ENCODE measurements at places on chromosomes 2 and 18.

GRCh38 chr2:224069172-224069571, 30.1 kb upstream of the SERPINE2 start:
- no peaks in the 10 kb centered on the region for H3K36me3 ChIP-seq
- no peak for DNase-seq
- H3K4me1 ChIP-seq, result no peaks in the 10 kb centered on the region

- DNase-seq, result no peak
- no peak overlapping the region for H3K27ac ChIP-seq
- H3K4me1 ChIP-seq, result no peaks in the 10 kb centered on the region
- H3K27me3 ChIP-seq, result no peaks in the 10 kb centered on the region
These were observed 255.3 kb upstream of the CCDC68 start for GRCh38 chr18:55214534-55214933.

DNA sequence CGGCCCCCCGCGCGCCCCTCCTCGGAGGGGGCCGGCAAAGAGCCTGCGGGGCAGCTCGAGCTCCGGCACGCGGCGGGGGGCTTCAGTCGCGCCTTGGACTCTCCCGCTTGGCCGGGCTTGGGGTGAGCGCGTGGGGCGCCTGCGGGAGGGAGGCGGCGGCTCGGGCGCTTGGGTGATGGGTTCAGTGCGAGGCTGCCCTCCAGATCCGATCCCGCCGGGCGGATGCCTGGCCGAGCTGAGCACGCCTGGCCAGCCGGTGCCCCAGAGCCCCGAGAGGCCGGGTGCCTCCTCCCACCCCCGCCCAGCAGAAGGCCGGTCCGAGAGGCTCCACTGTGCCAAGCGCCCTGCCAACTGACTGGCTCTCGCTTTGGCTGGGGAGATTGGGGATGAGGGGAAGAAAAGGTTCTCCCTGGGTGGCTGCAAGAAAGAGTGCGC, 273 bp upstream of the NXPH2 start:
- no peak overlapping the region for H3K27ac ChIP-seq
- no peaks in the 10 kb centered on the region for H3K36me3 ChIP-seq
- no peak for DNase-seq
- no peaks in the 10 kb centered on the region for H3K27me3 ChIP-seq
- no peak overlapping the region for H3K4me3 ChIP-seq

DNA sequence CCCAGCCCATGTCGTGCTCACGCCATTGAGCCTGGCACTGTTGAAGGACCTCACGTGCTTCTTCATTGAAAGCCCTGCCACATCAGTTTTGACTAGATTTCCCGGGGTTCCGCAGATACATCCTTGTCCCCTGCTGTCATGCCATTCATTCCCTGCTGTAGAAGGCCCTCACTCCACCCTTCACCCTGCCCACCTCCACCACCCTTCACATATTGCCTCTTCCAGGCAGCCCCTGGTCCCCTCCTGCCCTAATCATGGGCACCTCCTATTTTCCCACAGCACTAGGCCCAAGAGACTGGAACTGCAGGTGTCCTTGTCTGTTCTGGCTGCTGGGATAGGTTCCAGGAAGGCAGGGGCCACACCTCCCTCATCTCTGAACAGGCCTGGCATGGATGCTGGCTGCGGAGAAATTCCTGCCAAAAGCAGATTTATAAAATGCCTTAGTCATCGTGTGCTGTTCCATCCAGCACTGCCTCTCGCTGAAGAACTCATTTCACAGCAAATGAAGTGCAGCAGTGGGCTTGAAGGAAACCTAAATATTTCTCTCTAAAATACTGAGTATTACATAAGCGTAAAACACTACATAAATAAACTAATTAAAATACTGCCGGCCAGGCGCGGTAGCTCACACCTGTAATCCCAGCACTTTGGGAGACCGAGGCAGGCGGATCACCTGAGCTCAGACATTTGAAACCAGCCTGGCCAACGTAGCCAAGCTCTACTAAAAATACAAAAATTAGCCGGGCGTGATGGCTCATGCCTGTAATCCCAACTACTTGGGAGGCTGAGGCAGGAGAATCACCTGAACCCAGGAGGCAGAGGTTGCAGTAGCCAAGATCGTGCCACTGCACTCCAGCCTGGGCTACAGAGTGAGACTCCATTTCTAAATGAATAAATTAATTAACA, 38.4 kb downstream of the EIF4E2 start:
- H3K36me3 ChIP-seq, result no peaks in the 10 kb centered on the region
- no peak overlapping the region for H3K27ac ChIP-seq
- no peak overlapping the region for H3K4me3 ChIP-seq
- no peaks in the 10 kb centered on the region for H3K4me1 ChIP-seq
- no peak for DNase-seq
- no peaks in the 10 kb centered on the region for H3K27me3 ChIP-seq

DNA sequence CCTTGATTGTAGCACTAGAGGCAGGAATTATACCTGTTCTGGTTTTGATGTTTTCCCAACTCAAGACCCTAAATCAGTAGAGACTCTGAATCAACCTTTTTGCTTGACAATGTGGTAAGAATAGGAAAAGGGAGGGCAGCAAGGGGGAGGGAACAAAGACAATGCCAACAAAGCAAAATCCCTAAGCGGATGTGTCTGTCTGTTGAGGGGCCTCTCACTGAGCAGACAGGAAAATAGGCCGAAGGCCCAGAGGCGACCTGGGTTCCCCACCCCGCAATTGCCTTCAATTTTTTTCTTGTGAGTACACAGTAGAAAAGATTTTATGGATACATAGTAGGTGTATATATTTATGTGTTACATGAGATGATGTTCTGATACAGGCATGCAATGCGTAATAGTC, 75.6 kb downstream of the MAP4K4 start:
- no peaks in the 10 kb centered on the region for H3K36me3 ChIP-seq
- H3K27ac ChIP-seq, result no peak overlapping the region
- H3K4me1 ChIP-seq, result peaks cover 22% of the 10 kb centered on the region
- DNase-seq, result no peak
- H3K4me3 ChIP-seq, result no peak overlapping the region

- no peak for DNase-seq
- no peaks in the 10 kb centered on the region for H3K27me3 ChIP-seq
- no peak overlapping the region for H3K27ac ChIP-seq
- H3K4me3 ChIP-seq, result no peak overlapping the region
- H3K4me1 ChIP-seq, result no peaks in the 10 kb centered on the region
These were observed 46.9 kb downstream of the NAB1 start for GRCh38 chr2:190695739-190696138.

GRCh38 chr18:36381075-36381474, 83.6 kb downstream of the FHOD3 start:
- H3K4me1 ChIP-seq, result no peaks in the 10 kb centered on the region
- no peak for DNase-seq
- H3K36me3 ChIP-seq, result no peaks in the 10 kb centered on the region
- H3K27me3 ChIP-seq, result no peaks in the 10 kb centered on the region
- H3K27ac ChIP-seq, result no peak overlapping the region

DNA sequence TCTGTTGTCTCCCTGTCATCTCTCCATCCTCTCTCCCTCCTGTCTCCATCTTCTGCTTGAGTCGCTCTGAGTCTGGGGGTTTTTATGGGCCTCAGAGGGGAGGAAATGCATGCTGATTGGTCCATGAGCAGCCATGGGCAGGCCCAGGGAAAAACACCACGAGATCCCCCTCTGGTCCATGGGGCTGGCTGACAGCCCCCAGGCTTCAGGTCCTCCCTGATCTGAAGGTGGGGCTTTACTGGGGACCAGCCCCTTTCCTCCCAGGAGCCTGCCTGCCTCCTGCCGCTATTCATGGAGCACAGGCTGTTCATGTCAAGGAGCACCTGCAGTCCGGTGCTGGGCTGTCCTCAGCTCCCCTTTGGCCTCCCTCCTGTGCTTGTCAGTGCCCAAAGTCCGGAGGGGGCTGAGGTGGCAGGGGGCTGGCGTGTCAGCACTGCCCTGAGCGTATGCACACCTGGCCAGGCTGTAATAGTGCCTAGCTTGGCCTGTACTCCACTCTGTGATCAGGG, 59.6 kb upstream of the DLX2 start:
- no peak for DNase-seq
- no peaks in the 10 kb centered on the region for H3K4me1 ChIP-seq
- no peaks in the 10 kb centered on the region for H3K36me3 ChIP-seq
- H3K27me3 ChIP-seq, result no peaks in the 10 kb centered on the region
- no peak overlapping the region for H3K27ac ChIP-seq

DNA sequence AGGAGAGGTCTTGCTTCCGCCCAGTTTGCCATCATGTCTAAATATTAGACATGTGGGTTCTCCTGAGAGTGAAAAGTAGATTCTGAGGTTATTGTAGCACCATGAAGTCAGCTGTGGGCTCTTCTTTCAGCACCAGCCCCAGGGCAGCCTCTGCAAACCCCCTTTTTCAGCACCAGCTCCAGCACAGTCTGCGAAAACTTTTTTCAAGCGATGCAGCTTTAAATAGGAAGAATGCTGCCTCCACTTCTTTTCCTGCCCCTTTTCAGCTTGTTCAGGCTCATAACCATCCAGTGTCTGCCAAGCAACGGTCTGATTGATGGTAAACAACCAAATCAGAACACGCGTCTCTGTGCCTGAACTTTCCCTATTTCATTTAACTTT, at the start of gene COL5A2:
TSS of gene COL5A2 (minus strand) at position 192 of the 381 bp plus-strand sequence. CDS start at position 35, 157 bp downstream.
- no peak within 1 kb of the TSS for H3K4me3 ChIP-seq
- no peak within 1 kb of the TSS for H3K27ac ChIP-seq
- H3K36me3 ChIP-seq, result no peaks in the 10 kb centered on the region
- H3K4me1 ChIP-seq, result no peaks in the 10 kb centered on the region
